ENCODE measurements at places on chromosomes 4 and X. TPM values are rescaled to one million over a fixed set of nuclear protein-coding genes. Genes with fewer than 3 reads are reported as not detected.

GRCh38 chrX:137568741-137569469 lies 3.0 kb downstream of the ZIC3 start:
- DNase-seq: no peak

ZCCHC12 gene
- total RNA-seq: 3.3 TPM

GRCh38 chr4:128639541-128640270 lies 169.8 kb upstream of the JADE1 start:
- no peak for DNase-seq

- no peak for DNase-seq
These were observed 137.1 kb downstream of the AMELX start for GRCh38 chrX:11430271-11430670.

MAGEA1 gene
- not detected for total RNA-seq

- no peak for DNase-seq
These were observed 11.5 kb upstream of the CAMK2D start for GRCh38 chr4:113773014-113773413.

XAGE2 gene
- not detected for total RNA-seq

- no peak for DNase-seq
These were observed 263.2 kb upstream of the EDA2R start for GRCh38 chrX:66902081-66902480.

DNA sequence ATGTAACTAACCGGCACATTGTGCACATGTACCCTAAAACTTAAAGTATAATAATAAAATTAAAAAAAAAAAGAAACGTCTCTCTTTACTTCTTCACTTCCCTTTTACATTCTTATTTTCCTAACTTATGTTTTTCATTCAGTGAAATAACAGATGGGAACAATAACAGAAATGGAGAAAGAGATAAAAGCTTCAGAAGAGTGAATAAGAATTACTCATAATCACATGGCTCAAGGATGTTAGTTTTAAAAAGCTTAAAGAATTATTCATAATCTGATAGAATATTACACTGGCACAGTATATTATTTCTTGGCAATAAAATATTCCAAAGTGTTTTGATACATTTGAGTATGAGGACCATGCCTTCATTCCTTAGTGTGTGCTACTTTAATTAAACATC lies 175.6 kb downstream of the COL25A1 start:
- DNase-seq: no peak

ANKRD37 gene
- 13.0 TPM for total RNA-seq

TMEM35A gene
- total RNA-seq: not detected

DNA sequence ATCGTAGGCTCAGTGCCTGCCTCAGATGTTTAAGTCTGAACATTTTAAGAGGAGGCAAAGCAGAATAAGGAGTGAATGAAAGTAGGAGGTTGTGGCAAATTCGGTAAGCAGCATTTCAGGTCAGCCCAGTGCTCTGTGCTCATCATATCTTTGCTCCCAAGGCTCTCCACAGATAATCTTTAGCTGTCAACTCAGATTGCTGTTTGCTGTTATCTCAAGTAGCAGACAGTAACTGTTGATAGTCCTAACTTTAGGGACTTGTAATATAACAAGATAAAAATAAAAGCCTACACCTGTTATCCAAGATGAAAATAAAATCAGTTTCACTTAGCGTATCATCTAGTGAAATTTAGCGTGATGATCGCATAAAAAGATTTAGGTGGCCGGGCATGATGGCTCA lies 18.6 kb upstream of the CLTRN start:
- DNase-seq: no peak

DNA sequence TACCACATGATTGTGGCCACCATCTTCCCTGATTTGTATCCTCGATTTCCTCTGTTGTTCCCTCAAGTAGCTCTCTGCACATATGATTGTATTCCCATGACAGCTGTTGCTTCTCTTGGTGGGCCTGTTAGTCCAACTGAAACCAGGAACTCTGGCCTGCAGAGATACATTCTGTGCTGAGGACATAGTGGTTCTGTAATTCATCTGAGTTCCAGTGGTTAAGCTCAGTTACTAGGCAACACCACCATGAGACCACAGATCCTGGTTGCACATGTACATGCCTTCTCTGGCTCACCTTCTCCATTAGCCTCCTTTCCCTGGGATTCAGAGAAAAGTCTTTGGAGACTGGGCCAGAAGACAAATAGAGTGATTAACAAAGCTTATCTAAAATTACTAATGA lies 172.1 kb upstream of the SLC7A11 start:
- DNase-seq: no peak

ARMCX2 gene
- 8.7 TPM for total RNA-seq

DNA sequence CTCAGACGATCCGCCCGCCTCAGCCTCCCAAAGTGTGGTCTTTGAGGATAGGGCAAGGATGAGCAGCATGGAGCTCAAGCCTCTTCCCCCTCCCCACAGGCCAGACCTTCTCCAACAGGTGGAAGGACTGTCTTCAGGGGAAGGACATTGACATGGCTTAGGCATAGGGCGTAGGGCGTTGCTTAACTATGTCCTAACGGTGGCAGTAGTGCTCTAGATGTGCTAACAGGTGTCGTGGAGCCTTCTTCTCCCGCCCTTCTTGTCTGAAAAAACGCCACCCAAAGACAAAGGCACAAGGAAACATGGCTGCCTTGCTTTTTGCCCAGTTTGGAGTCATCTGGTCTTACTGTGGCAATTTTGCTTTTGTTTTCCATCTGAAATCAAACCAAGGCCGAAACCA lies 219.8 kb downstream of the OR13H1 start:
- DNase-seq: no peak
